Nephron progenitor cell (in vitro differentiated cells): ENCODE measurements at places on chromosomes 11 and 22.

- DNase-seq, result no peak
Observed at GRCh38 chr11:117668321-117668751, 128.7 kb downstream of the DSCAML1 start.

DNA sequence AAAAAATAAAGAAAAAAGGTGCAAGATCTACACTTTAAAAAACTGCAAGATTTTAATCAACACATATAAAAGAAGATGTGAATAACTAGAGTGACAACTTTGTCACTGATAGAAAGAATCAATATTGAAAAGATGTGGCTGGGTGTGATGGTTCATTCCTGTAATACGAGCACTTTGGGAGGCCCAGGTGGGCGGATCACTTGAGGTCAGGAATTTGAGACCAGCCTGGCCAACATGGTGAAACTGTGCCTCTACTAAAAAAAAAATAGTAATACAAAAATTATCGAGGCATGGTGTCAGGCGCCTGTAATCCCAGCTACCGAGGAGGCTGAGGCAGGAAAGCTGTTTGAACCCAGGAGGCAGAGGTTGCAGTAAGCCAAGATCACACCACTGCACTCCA lies 21.0 kb upstream of the FBLN1 start:
- DNase-seq, result no peak

DNA sequence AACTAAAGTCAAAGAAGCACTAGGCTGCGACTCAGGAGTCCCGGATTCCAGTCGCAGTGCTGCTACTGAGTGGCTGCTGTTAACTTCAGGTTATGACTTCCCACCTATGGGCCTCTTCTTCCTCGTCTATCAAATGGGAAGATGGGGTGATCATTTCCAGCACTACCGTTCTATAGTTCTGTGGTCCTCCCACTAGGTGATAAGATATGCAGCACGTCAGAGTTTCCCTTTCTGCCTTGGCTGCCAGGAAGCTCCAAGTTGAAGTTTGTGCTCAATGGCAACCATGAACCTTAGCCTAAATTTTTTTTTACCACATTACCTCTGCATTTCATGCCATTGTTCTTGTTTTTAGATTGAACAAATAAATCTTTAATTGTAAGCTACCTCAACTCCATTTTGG lies 38.7 kb downstream of the ALX4 start:
- DNase-seq, result no peak

DNA sequence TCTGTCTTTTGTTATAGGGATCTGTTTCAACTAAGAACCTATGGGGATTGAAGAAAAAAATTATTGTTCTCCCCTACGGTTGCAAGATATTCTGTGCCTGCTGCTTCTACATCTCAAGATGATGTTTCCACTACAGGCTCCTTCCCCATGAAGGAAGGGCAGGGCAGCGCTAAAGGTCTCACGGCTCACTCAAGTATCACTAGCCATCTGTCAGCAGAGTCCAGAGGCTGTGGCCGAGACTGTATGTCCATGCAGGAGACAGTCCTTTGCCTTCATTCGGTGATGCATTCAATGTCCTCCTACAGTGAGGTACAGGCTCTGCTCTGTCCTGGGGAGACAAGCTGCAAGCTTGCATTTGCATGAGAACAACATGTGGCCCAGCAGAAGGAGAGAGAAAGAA lies 518.0 kb downstream of the OPCML start:
- DNase-seq, result no peak
